Vagina (tissue), 2 donors: ENCODE measurements at places on chromosomes 12 and 14.

DNA sequence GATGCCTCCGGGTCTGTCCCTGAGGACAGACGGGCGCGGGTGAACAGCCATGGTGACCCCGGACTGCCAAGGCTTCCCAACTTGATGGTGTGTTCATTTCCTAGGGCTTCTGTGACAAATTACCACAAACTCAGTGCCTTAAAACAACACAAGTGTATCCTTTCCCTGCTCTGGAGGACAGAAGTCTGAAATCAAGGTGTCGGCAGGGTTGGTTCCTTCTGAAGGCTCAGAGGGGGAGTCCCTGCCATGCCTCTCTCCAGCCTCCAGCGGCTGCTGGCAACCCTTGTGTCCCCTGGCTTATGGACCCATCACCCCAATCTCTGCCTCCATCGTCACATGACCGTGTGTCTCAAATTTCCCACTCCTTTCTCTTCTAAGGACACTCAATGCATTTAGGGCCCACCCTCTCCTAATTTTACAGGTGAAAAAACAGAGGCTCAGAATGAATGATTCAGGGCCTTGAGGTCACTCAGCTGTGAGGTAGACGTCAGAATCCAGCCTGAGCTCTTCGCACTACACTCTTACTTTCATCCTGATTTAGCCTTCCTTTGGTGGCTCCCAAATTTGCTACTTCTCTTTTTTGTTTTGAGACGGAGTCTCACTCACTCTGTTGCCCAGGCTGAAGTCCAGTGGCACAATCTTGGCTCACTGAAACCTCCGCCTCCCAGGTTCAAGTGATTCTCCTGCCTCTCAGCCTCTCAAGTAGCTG, 45.4 kb downstream of the VCPKMT start:
- DNase-seq, result no peak

DNA sequence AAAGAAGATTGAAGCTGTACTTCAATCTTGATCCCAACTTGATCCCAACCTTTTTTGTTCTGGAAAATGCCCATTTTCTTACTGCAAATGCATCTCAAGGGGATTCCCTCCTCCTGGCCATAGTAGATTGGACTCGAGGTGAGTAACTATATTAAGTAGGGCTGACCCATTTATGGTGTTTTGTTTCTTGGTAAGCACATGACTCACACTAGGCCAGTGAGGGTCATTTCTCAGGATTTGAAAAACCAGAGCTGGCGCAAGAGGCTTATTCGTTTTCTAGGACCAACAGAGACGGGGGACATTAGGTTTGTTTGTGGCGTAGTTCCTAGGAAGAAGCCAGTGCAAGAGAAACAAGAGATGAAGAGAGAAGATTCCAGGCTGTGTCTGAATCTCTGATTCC, 51.4 kb downstream of the MRPL42 start:
- DNase-seq, result peak; percentile 34

GRCh38 chr14:104107101-104107581, 21.6 kb downstream of the ASPG start:
- no peak for DNase-seq

DNA sequence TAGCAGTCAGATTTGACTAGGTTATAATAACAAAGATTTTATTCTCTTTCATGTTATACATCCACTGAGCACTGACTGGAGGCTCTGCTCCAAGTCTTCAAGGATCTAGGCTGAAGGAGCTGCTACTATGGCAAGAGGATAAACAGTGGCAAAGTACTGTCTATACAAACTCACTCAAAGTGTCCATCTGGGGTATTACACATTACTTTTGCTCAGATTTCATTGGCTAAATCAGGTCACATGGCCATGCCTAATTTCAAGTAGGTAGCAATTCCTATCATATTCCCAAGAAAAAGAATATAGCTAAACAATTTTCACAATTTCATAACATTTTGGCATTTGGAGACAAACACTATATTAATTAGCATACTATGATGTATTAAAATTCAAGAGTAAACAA, 40.9 kb downstream of the CDK17 start:
- no peak for DNase-seq

GRCh38 chr12:103965255-103965589, 450 bp upstream of the TDG start:
- DNase-seq, result no peak

GRCh38 chr12:103751171-103751570, 89.9 kb downstream of the NT5DC3 start:
- no peak for DNase-seq

DNA sequence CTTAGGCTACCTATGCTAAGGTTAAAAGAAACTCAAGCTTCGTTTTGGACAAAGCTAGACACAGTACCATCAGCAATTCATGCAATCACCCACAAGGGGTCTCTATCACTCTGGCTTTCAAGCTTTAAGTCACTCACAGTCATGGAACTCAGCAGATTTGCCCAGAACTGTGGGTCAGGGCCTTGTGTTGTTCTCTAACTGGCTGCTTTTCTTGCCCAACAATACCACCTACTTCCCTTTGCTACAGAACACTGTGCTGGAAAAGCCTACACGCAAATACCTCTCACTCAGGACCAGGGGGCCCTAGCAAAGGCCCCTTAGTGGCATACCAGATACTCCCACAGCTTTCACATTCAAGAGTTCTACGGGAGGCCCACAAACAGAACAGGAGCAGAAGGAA, 9.1 kb downstream of the NEMP1 start:
- no peak for DNase-seq

DNA sequence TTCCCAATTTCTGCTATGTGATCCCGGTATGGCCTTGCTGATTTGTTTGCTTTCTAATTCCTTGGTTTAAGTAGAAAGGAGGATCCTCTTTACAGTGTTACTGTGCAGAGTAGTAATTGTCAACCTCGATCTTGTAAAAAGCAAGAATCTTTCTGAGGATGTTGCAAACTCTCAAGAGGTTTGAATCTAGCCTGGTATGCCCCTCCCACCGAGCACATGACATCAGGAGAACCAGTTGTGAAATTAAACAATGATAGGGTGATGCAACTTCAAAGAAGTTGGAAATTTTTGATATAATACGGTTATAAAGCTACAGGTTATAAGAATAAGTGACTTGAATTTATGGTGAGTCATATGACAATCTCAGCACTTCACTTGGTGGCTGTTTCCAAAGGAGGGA, 35.0 kb upstream of the FUT8 start:
- DNase-seq, result no peak

DNA sequence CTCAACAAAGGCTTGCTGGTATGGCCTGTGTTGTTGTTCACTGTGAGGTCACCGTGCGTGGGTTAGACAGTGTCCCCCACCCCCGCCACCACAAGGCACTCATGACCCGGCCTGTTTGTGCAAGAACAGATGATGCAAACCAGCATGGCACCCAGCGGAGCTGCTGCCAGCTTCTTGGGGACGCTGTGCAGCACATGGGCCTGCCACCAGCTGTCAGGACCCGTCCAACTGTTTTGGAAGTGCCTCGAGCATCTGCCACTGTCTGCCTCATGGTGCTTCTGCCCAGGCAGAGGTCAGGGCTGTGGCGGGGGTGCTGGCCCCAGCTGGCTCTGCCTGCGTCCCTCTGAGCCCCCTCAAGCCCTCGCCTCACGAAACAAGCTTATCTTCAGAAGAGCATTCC, 1.5 kb downstream of the ASB2 start:
- DNase-seq, result no peak

GRCh38 chr14:49868720-49869114, 16.1 kb upstream of the NEMF start:
- DNase-seq, result no peak

GRCh38 chr14:73245480-73246325, 8.4 kb downstream of the PAPLN start:
- no peak for DNase-seq

GRCh38 chr12:87953256-87953860, 75.8 kb downstream of the C12orf50 start:
- no peak for DNase-seq

- no peak for DNase-seq
Observed at GRCh38 chr12:71014180-71014785, 93.7 kb upstream of the PTPRR start.

GRCh38 chr12:80291108-80291754, 152.8 kb upstream of the PTPRQ start:
- DNase-seq, result no peak

DNA sequence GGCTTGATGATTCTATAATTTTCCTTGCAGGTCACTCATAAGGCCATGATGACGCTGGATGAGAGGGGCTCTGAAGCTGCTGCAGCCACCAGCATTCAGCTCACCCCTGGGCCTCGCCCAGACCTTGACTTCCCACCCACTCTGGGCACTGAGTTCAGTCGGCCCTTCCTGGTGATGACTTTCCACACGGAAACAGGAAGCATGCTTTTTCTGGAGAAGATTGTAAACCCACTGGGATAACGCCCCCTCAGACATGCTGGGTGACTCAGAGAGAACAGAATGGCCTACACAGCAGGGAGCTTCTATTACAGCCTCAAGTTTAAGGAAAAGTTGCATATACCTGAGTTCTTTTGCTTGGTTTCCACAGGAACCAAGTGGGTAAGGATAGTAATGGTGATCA, 34.3 kb downstream of the SERPINA3 start:
- DNase-seq, result peak; percentile 52

DNA sequence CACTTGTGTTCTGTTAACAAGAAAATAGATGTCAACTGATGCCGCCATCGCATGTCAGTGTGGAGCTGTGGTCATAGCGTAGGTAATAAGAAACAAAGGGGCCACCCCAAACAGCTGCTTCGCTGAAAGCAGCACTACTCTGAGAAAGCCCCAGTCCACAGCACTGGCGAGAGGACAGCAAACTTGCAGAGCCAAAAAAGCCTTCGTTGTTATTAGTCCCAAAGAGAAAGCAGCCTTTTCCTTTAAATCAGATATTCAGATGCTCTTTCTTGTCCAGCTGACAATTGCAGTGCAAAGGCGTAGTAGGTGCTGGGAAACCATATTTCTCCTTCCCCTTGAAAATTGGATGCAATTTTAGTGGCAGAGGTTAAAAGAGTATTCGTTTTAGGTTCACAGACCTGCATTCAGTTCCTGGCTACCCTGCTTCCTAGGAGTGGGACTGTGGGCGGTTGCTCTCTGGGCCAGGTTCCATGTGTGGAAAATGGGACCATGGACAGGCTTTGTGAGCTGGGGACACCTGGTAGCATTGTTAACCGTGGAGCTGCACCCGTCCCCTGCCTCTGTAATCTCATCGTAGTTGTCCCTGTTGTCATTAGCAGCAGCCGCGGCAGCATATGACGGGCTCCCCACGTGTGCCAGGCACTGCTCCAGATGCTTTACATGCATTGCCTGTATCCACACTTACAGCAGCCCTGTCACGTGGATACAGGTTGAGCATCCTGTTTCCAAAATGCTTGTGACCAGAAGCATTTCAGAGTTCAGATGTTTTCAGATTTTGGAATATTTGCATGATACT, 54.2 kb downstream of the ELK3 start:
- peak; percentile 22 for DNase-seq
